Thoracic aorta (tissue), 2 donors: ENCODE measurements at places on chromosomes 3 and 15.

GRCh38 chr3:87595798-87596197 is 319.4 kb upstream of the POU1F1 start:
- no peak for DNase-seq

GRCh38 chr3:112377568-112378071 is 44.7 kb downstream of the CD200 start:
- no peak for DNase-seq

- DNase-seq = no peak
Measured at GRCh38 chr3:110754212-110754916, 317.3 kb upstream of the NECTIN3 start.

- DNase-seq = no peak
Measured at GRCh38 chr15:90049666-90050604, 48.8 kb downstream of the ZNF710 start.

GRCh38 chr3:1728510-1728909 is 370.2 kb upstream of the CNTN4 start:
- DNase-seq = no peak

DNA sequence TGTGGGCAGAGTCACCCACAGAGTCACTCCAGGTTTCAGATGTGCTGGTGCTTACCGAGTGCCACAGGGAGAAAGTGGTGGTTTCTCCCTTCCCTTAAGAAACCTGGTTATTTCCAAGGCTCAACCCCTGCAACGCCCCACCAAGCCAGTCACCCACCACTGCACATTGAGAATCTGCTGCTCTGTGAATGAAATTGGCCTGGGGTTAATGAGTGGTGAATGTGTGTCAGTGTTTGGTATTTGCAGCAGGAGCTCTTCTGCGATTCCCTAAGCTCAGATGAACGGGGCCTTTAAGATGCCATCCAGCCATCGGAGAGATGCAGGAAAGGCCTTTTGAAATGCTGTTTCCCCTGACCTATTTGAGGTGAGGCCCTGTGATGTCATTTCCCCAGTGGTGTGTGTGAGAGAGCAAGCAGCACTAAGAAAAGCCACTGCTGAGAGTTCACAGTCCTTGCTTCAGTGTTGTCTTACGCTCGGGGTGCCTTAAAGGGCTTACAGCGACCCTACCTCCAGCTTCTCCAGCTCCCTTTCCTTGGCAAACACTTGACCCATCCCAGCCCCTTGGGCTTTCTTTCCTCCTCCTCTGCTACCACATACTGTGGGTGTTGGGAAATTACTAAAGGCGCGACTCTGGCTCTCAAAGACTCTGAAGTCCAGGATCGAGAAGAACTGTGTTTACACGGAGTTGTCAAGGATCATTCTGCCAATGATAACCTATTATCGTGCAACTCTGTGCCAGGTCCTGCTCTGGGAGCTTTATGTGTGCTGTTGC is 68.9 kb downstream of the SMAD3 start:
- no peak for DNase-seq

DNA sequence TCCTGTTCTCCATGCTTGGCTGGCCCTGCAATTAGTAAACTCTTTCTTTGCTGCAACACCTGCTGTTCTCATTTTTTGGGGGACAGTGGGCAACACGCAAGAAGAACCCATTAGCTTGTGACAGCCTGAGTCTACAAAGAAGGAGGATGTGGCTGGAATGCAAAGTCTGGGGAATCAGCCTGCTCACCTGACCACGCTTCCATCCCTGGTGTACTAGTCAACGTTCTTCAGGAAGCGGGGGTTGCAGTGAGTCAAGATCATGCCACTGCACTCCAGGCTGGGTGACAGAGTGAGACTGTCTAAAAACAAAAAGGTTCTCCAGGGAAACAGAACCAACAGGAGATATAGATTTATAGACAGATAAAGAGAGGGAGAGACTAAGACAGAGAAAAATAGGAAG is 27.7 kb upstream of the KBTBD12 start:
- DNase-seq = no peak

DNA sequence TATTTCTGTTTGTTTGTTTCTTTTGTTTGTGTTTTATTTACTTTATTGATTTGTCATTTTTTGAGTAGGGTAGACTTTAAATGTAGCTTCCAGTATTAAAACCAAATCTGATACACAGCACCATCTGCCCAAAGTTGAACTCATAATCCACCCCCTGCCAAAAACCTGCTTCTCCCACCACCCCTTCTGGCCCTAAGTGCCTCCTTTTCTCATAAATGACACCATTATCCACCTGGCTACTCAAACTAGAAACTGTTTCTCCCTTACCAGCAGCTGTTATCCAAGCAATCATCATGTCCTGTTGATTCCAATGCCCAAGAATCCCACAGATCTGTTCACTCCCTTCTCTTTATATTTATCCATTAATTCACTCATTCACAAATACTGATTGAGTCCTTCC is 21.8 kb upstream of the PTX3 start:
- DNase-seq = no peak

DNA sequence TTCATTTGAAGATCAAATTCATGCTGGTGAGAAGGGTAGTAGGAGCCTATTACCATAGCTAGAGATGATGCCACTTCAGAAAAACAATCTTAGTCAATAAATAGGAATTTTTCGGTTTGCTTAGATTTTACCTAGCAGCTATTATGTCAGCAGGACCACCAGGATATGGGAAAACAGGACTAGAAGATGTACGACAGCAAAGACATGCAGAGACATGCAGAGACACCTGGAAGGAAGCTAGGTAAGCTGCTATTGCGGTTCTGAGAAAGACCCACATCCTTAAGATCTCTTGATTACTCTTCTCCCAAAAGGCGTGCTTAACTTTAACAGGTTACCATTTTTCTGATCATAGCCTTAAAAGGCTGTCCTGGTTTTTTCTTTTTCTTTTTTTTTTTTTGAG is 64.8 kb upstream of the THSD4 start:
- no peak for DNase-seq

DNA sequence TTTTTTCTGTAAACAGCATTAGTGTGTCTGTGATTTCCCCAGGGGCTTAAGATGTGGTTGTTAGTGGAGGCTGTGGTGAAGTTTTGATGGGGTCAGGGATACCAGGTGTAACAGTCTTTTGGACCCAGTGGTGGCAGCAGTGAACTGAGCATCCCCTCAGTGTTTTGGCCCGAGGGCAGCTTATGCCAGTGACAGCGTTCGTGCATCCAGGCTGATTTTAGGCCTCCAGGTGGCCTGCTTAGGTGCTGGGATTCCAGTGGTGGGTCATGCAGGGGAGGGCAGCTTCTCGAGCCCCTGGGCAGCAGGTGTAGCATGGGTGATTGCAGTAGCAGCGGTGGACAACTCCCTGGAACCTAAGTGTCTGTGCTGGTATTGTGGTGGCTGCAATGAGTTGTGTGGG is 29.2 kb downstream of the STT3B start:
- DNase-seq = no peak

DNA sequence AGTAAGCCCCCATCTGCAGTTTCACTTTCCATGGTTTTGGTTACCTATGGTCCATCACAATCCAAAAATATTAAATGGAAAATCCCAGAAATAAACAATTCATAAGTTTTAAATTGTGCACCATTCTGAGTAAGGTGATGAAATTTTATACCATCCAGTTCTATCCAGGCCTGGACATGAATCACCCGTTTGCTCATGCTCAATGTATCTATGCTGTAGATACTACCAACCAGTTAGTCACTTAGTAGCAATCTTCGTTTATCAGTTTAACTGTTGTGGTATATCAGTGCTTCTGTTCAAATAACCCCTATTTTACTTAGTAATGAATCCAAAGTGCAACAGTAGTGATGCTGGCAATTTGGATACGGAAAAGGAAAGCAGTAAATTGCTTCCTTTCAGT is 381.9 kb upstream of the AGTR1 start:
- DNase-seq = no peak

DNA sequence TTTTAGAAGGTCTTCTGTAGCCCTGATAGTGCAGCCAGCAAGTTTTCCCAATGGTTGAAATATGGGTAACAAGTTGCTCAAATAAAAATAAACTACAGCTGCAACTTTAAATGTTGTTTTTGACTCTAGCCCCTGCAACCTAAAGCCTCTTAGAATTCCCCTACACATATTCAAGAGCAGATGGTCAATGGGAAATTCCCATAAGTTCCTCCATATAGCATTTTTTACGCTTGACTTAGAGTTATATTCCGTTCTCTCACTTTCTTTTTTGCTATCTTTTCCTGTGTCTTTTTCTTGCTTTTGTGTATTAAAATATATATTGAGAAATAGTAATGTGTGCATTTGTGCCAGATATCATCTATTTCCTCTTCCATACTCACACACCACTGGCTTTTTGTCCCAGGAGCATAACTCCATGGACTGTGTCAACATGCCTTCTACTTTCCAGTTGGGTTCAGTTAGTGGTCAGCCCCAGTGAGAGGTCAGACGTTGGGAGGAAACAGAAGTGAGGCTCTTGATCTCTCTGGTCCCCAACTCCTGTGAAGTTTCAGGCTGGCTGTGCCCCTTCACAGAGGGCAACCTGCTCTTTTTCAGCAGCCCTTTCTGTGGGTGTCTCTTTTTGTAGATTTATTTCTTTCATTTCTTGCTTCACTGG is 63.3 kb upstream of the TP63 start:
- no peak for DNase-seq

GRCh38 chr3:49462222-49462621 is 7.8 kb upstream of the DAG1 start:
- DNase-seq = no peak

GRCh38 chr15:58165661-58166060 is 27.5 kb downstream of the AQP9 start:
- no peak for DNase-seq

DNA sequence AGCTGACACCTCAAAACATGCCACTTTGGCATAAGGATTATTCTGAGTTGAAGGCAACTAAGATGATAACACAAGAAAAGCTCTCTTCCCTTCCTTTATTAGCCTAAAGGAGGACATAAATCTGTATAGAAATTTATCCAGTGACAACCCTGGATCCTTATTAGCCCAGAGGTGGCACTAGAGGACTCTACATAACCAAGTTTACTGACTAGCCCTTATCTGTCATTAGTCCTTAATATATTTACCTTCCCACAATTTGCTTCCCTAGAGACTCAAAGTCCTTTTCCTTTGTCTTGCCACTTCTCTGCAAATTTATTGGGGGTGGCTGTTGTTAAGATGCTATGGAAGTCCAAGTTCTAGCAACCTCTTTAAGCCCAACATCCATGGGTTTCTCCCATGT is 26.7 kb downstream of the CEP70 start:
- no peak for DNase-seq

DNA sequence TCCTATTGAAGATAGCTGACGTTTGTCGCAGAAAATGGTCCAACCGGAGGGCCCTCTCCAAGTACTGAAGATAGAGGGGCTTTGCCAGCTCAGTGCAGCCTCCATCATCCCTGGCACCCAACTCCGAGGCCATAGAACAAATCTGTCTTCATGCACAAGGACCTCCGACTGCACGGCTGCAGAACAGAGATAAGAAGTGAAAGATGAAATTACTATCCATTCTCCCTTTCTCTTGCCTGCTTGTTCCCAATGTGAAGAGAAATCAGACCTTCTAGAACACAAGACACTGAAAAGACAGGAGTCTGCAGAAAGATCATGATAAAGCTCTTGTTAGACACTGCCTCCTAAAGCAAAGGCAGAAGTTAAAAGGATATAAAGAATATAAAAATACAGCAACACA is 19.9 kb downstream of the INO80 start:
- no peak for DNase-seq

- no peak for DNase-seq
Measured at GRCh38 chr3:31423482-31423881, 109.2 kb upstream of the STT3B start.

DNA sequence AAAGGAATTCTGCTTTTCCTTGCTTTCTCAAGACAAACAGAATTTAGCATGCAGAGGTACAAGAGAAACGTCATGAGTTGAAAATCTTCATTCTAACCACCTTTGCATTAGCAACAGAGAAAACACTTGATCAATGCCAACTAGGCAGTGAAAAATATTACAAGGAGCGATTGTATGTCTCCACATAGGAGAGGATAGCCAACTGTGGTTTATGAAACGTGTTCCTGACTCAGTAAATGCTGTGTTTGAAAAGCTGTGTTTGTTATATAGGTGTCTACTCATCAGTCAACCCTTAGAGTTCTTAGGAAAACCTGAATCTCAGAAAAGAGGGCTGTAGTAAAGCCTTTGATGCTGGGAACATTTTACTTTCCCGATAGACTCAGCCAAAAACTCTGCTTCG is 102.4 kb downstream of the FRMD4B start:
- no peak for DNase-seq

GRCh38 chr15:83813682-83814081 is 159.8 kb downstream of the ADAMTSL3 start:
- no peak for DNase-seq

GRCh38 chr15:78308422-78309032 is 9.1 kb upstream of the SKIC8 start:
- no peak for DNase-seq

GRCh38 chr15:80967991-80968510 is 21.6 kb downstream of the MESD start:
- DNase-seq = no peak

DNA sequence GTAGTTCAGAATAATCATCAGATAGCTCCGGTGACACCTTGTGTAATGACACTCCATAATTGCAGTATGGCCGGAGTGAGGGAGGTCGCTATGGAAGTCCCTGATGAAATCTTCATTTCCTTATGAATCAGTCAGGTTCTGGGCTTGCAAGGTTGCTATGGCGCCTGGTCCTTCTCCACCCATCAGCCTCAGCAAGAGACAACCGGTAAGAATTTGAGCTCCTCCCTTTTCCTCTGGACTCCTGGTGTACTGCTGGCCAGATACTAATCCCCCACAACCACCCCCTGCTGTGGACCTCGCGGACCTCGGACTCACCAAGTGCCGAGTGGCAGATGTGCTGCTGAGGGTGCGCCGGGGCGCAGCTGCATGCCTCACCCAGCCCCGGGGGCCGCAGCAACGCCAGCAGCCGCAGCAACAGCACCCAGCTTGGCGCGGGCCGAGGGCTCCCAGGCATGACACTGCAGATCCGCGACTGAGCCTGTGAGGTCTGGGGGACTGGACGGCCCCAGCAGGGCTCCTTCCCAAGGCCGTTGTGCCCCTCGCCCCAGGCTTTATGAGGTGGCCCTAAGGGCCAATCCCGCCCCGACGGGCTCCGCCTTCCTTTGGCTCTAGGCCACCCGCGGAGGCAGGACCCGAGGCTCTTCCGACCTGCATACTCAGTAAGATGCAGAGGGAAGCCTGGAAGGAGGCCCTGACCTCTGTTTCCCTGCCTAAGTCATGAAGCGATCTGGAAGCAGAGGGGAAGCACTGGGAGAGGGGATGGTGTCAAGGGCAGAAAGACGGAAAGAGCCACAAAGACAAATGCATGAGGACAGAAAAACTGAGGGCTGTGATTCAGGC is at the start of gene TIMP4:
TSS of gene TIMP4 (minus strand) at position 526 of the 840 bp plus-strand sequence. CDS start at position 454, 72 bp downstream.
- DNase-seq = no peak
